ENCODE measurements at places on chromosomes 16 and 17.

DNA sequence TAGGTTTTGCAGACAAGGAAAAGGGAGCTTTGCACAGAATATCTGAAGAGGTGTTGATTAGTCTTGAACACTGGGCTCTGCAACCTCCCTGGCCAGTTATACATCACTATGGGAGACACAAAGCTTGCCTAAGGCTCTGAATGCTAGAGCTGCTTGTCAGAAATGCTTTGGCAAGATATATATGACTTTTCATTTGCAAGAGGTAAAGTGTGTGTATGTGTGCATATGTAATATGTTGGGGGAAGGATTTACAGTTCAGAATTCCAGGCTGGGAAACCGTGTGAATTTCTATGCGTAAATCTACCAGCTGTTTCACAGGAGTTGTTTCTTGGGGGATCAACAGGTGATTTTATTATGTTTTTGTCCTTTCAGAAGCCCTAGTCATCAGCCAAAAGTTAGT is 350.9 kb downstream of the TMEM114 start:
- no peaks in the 10 kb centered on the region for H3K4me1 ChIP-seq
- no peak overlapping the region for H3K4me3 ChIP-seq
- no peak for ATAC-seq
- H3K27ac ChIP-seq, result no peak overlapping the region

GRCh38 chr17:40909755-40910154 is 24.7 kb upstream of the KRT20 start:
- H3K4me3 ChIP-seq, result no peak overlapping the region
- no peaks in the 10 kb centered on the region for H3K36me3 ChIP-seq
- no peak overlapping the region for H3K27ac ChIP-seq
- ATAC-seq, result no peak

GRCh38 chr17:30173649-30174048 is 57.0 kb downstream of the NSRP1 start:
- H3K27ac ChIP-seq, result peak overlapping the region; percentile 58
- peak; percentile 97 for ATAC-seq
- H3K4me3 ChIP-seq, result no peak overlapping the region
- H3K4me1 ChIP-seq, result peaks cover 10% of the 10 kb centered on the region

GRCh38 chr16:9007177-9007794 is 43.6 kb upstream of the USP7 start:
- H3K27ac ChIP-seq, result no peak overlapping the region
- H3K4me1 ChIP-seq, result no peaks in the 10 kb centered on the region
- ATAC-seq, result no peak
- H3K4me3 ChIP-seq, result no peak overlapping the region
- no peaks in the 10 kb centered on the region for H3K27me3 ChIP-seq

- no peaks in the 10 kb centered on the region for H3K27me3 ChIP-seq
- H3K4me1 ChIP-seq, result peaks cover 67% of the 10 kb centered on the region
- peak overlapping the region; percentile 95 for H3K27ac ChIP-seq
- H3K36me3 ChIP-seq, result peaks cover 63% of the 10 kb centered on the region
Observed at GRCh38 chr17:80790021-80790765, 201.4 kb upstream of the CHMP6 start.

GRCh38 chr16:27803775-27804549 is 254.0 kb downstream of the KATNIP start:
- H3K36me3 ChIP-seq, result no peaks in the 10 kb centered on the region
- H3K4me3 ChIP-seq, result no peak overlapping the region
- no peak for ATAC-seq
- no peak overlapping the region for H3K27ac ChIP-seq

DNA sequence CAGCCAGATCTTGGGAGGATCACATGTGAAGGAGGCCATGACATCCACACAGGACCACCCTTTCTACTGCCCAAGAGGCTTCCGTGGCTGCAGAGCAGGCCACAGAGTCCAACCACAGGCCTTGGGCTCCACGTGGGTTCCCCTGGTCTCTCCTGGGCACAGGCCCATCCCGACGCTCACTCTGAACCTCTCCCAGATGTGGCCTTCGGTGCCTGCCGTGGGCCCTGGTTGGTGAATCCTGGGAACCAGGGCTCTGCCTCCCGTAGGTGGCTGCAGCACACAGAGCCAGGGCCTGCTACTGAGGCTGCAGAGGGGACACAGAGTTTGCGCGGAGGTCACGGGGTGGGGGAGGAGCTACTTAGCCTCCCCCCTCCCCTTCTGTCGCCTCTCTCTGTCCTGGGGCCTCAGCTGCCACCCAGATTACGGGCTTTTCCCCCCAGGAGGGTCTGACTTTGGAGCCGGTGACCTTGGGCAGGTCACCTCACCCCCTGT is 55.3 kb downstream of the ZFPM1 start:
- H3K36me3 ChIP-seq, result no peaks in the 10 kb centered on the region
- H3K4me1 ChIP-seq, result no peaks in the 10 kb centered on the region
- H3K27me3 ChIP-seq, result no peaks in the 10 kb centered on the region
- no peak overlapping the region for H3K4me3 ChIP-seq

- H3K36me3 ChIP-seq, result peaks cover 79% of the 10 kb centered on the region
- no peak for ATAC-seq
- no peaks in the 10 kb centered on the region for H3K27me3 ChIP-seq
- peak overlapping the region; percentile 100 for H3K27ac ChIP-seq
- H3K4me3 ChIP-seq, result peak overlapping the region; percentile 84
Observed at GRCh38 chr17:78745407-78746088, 36.5 kb downstream of the CYTH1 start.

- H3K27ac ChIP-seq, result peak within 1 kb of the TSS; percentile 66
- H3K4me3 ChIP-seq, result peak within 1 kb of the TSS; percentile 84
- H3K4me1 ChIP-seq, result peaks cover 5% of the 10 kb centered on the region
- H3K27me3 ChIP-seq, result peaks cover 24% of the 10 kb centered on the region
Observed at GRCh38 chr17:48037036-48037837, at the start of gene COPZ2. COPZ2 (minus strand) TSS chr17:48037797; CDS start chr17:48037777, 20 bp downstream.

GRCh38 chr17:17781591-17782496 is 54.9 kb downstream of the SREBF1 start:
- H3K27me3 ChIP-seq, result no peaks in the 10 kb centered on the region
- H3K27ac ChIP-seq, result no peak overlapping the region
- no peaks in the 10 kb centered on the region for H3K36me3 ChIP-seq
- ATAC-seq, result peak; percentile 17
- H3K4me1 ChIP-seq, result no peaks in the 10 kb centered on the region

GRCh38 chr16:22641131-22641628 is 130.5 kb downstream of the NPIPB5 start:
- no peak overlapping the region for H3K4me3 ChIP-seq
- no peak overlapping the region for H3K27ac ChIP-seq
- peak; percentile 19 for ATAC-seq
- no peaks in the 10 kb centered on the region for H3K27me3 ChIP-seq
- H3K36me3 ChIP-seq, result no peaks in the 10 kb centered on the region
- no peaks in the 10 kb centered on the region for H3K4me1 ChIP-seq
